ENCODE measurements at places on chromosomes 3 and 15.

- DNase-seq, result no peak
These were observed 257.4 kb upstream of the ADAMTS9 start for GRCh38 chr3:64945171-64945729.

DNA sequence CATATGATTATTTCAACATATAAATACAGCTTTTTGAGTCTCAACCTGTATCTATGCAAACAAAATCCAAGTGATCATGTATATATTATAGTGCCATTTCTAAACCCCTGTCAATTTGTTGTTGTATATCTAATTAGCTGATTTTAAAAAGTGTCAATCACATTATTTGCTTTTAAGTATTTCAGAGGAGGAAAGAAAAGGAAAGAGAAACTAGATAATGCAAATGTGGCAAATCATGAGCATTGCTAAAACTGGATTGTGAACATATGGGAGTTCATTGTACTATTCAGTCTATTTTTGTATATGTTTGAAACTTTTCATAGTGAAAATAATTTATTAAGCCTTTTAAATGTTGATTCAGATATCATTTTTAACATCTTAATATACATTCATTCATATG is 190.7 kb downstream of the ZIC4 start:
- no peak for DNase-seq

- DNase-seq, result no peak
These were observed 156.7 kb downstream of the DIPK2A start for GRCh38 chr3:144128108-144128892.

DNA sequence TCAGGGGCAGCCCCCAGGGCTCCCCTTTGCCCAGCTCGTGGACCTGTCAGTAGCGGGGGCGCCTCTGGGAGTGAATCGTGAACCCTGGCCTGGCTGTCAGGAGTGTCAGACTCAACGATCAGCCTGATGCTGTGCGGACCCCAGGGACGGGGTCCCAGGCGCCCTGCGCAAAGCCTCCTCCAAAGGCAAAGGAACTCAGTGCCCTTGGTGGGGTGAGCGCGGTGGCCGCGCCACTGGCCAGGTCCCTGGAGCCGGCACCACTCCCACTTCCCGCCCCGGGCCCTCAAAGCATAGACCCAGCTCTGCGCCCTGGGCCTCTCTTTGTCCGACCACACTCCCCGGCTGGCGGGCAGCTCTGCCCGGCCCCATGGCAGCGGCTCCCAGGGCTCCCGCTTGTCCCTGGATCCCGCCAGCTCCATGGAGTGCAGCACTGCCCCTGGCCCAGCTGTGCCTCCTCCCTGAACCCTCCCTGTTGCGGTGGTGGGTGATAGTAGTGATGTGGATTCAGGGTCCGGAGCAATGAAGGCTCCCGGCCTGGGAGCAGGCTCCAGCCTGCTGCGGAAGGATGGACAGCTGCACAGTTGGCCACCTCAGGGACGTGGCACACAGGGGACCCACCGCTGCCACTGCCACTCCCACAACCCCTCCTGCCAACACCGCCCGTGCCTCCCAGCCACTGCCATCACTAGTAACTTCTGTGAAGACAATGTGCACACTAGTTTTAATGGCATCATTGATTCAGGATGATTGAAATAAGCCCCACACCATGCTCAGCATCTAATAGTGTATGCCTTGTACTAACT is 263.8 kb downstream of the ZBBX start:
- DNase-seq, result no peak

- no peak for DNase-seq
These were observed 408.7 kb downstream of the SHQ1 start for GRCh38 chr3:72439321-72440183.

- no peak for DNase-seq
These were observed 796.2 kb downstream of the NAALADL2 start for GRCh38 chr3:175655351-175655750.

GRCh38 chr3:492586-493316 is 296.2 kb downstream of the CHL1 start:
- DNase-seq, result no peak

GRCh38 chr3:22901684-22902083 is 301.4 kb upstream of the UBE2E2 start:
- no peak for DNase-seq

GRCh38 chr15:62549345-62549970 is 384.4 kb upstream of the C2CD4B start:
- DNase-seq, result peak; percentile 4

GRCh38 chr3:181009225-181009624 is 19.7 kb upstream of the DNAJC19 start:
- no peak for DNase-seq

GRCh38 chr3:133956353-133956752 is 60.7 kb upstream of the RAB6B start:
- DNase-seq, result no peak

GRCh38 chr15:73927476-73928240 is 1.4 kb downstream of the LOXL1 start:
- peak; percentile 43 for DNase-seq

DNA sequence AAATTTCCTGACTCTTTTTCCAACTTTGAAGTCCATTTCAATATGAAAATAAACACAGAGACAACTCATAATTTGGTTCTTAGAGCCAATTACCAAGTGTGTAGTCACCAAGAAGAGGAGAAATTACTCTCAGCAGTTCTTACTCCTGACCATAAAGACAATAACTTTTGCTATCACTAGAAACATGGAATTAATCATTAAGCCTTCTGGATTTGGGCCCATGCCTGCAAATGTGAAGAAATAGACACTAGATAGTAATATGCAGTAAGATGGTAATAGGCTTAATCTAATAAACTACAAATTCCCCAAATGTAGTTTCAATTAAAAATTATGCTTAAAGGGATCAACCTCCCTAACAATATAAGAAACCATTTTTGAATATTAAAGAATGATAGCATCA is 185.1 kb upstream of the AGTR1 start:
- no peak for DNase-seq

GRCh38 chr3:81465510-81466200 is 295.8 kb downstream of the GBE1 start:
- no peak for DNase-seq

- DNase-seq, result no peak
These were observed 48.6 kb upstream of the LINGO1 start for GRCh38 chr15:77681362-77681761.

DNA sequence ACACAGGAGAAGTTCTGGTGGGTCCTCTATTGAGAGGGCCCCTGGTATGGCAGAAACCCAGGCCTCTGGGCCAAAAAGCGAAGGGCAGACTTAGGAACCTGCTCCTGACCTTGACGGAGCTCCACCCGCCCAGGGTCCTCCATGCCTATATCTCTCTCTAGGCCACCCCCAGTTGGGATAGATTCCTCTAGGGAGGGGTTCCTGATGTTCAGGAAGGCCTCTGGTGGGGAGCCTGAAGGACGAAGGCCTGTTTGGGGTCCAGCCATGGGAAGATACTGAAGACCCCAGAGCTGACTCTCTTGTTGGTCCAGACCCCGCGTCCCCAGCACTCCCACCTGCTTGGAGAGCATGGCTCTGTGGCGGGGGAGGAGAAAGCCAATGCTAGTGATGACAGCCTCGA is 104.2 kb downstream of the CORO2B start:
- DNase-seq, result no peak

GRCh38 chr15:65953622-65954021 is 84.3 kb downstream of the RAB11A start:
- no peak for DNase-seq

DNA sequence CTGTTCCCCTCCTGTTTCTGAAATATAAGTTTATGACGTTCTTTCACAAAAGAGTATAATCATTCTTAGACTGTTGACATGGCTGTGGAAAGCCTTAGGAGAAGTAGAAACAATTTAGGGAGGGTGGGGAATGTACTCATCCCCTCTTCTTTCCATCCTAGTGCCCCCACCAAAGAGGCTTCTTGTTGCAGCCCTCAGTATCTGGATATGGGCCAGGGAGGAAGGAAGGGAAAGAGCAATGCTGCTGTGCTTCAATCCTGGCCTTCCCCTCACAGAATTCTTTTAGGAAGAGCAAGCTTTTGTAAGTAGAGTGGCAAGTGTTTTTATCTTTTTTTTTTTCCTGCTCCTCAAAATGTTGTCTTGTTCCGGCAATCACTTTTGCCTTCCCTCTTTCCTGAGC is 1.7 kb downstream of the INAFM2 start:
- DNase-seq, result no peak
